SW 1271 (cell line): ENCODE measurements at places on chromosomes 4 and X.

DNA sequence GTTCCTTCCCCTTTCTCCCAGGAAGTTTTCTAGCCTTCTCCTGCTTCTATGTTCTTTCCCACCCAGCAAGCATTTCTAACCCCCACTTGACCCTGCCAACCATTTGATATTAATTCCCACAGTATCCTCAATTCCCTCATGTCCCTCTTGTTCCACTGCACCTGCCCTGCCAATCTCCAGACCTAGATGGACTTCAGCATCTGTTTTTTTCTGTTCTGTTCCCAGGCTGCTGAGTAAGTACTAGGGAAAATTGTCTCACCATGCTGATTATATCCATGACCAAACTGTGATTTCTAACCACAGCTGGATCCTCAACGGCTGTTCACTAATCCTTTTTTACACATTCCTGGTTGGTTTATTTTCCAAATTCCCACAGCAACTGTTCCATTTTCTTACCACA, 37.7 kb downstream of the CLCN5 start:
- no peak for DNase-seq

- no peak for DNase-seq
Observed at GRCh38 chr4:40731792-40732245, 17.9 kb upstream of the NSUN7 start.

- no peak for DNase-seq
Observed at GRCh38 chrX:120334151-120334550, 22.9 kb upstream of the TMEM255A start.

- DNase-seq, result no peak
Observed at GRCh38 chrX:65587616-65588526, 53.3 kb upstream of the LAS1L start.

DNA sequence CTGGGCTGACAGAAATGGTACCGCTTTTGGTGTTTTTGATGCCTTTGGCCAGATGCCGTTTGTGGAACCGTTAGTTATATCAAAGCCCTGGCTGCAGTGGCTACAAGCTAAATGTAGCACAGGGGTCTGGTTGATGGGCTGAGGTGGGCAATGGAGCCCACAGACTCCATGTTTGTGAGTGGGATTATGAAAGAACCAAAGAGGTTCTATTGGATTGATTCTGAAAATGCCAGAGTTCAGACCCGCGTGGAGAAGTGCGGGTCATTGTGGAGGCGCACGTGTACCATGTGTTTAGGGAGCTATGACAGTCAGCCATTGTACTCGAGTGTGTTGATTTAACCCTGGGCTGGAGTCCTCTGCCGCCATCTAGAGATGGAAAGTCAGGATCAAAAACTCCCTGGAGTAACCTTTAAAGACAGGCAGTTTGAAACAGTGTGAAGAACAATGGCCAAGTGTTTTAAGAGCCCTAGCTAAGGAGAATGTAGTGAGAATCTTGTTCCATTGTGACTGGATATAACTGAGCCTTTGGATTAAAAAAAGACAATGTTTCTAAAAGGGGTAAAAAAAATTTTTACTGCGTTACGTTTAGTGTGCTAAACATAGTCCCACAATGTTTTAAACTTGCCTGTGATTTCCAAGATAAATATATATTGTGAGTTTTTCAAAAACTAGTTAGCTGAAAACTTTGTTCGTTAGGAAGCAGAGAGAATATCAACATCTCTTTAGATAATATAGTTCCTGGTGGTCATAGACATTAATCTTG, 12.7 kb downstream of the ART3 start:
- DNase-seq, result peak; percentile 19

DNA sequence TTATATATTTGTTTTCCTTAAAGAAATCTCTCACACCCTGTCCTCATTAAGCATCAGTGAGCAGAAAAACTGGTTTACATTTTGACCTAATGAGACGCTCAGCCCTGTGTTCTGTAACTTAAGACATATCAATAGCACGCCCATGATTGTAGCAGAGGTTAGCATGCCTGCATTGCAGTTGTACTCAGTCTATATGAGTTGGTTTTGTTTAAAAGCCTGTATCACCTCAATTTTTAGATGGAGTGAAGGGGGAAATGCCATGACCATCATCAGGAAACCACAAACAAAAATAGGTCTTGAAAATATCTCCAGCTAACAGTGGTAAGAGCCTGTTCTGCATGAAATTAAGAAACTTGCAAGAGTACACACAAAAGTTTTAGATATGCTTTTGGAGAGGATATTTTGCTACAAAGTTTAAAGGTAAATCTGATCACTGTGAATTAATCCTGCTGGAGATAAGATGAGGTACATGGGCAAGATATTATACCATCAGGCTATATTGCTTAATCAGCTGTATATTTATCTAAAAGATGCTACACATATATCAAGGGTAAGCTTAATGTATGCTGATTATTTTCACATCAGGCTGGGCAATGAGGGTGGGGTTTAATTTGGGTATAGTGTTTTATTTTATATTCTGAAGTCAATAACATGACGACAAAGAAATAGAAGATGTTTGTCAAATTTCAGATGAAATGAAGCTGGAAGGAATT, 13.1 kb upstream of the COQ2 start:
- no peak for DNase-seq

DNA sequence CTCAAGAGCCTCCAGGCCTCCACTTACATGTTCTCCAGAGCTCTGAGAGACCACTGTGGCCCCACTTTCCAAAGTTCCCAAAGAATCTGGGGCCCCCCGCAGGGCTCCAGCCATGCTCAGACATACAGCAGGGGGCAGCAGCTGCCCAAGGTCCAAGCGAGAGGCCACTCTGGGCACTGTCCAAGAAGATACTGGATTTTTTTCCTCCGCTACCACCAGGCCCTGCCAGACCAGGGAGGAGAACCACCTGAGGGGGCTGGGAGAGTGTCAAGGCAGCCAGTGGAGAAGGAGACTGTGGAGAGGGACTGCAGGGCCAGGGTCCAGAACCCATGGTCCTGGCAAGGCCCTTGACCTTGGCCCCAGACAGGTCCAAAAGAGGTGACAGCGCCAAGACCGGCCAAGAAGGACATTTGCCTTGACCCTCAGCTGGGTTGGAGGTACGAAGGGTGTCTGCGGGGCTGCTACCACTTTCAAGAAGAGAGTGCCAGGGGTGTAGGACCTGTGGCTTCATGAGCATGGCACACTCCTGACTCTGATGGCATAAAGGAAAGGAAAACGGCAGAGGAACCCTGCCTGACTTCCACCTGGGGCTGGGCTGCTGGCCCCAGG, 5.3 kb downstream of the EMD start:
- no peak for DNase-seq

DNA sequence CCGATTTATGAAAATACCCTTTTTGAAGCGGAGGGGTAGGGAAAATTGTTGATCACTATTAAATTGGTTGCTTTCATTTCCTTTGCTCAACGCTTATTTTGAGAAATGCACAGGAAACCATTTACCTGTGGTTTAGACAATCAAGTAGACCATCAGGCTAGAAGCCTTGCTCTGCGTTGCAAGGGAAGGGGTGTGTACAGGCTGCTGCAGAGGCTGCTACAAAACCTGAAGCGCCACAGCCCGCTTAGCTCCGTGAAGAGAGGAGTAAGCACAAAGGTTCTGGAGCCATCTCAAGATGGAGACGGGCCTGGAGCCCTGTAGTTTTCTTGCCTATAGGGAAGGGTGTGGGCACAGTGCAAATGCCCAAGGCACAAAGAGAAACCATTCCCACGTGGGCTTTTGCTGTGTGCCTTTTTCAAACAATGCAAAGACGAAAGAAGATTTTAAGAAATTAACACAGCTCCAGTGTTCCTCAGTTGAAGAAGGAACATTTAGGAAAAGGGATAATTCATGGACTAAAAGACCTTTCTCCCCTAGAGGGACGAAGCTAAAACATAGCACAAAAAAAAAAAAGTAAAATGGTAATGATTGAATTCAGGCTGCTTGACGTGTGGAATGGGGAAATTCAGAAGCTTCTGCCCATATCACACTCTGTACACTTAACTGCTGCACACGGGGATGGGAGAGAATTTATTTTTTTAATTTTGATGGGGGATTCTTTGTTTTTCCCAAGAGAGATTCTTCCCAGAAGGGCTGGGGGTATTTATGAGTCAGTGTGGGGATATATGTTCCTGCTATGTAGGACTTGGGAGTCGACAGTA, 3.5 kb downstream of the TMSB4X start:
- DNase-seq, result peak; percentile 23

DNA sequence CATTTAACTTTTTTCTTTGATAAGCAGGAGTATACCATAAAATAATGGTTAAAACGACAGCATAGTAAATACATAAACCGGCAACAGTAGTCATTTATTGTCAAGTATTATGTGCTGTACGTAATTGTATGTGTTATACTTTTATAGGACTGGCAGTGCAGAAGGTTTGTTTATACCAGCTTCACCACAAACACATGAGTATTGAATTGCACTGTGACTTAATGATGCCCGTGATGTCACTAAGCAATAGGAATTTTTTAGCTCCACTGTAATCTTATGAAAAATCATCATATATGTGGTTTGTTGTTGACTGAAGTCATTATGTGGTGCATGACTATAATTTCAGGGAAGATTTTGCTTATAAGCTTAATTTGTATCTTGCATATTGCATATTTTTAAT, 424.6 kb downstream of the PABPC4L start:
- no peak for DNase-seq

GRCh38 chrX:32480019-32480418, 731.3 kb downstream of the DMD start:
- no peak for DNase-seq

DNA sequence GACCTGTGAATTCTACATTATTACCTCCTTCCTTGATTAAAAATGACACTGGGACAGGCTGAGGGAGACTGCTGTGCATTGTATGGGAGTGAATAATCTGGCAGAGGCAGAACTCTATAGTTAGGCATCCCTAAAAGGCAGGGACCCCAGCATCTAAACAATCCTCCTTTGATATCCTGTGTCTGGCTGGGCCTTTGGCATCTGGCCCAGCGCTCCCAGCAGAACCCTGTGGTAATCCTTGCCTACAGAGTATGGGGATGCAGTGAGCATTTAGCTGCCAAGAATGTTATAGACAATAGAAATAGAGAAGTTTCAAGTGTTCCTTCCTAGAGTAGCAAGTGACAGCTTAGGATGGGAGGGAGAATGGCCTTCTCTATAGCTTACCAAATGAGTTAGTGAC, 38.5 kb downstream of the ZCCHC12 start:
- DNase-seq, result no peak

DNA sequence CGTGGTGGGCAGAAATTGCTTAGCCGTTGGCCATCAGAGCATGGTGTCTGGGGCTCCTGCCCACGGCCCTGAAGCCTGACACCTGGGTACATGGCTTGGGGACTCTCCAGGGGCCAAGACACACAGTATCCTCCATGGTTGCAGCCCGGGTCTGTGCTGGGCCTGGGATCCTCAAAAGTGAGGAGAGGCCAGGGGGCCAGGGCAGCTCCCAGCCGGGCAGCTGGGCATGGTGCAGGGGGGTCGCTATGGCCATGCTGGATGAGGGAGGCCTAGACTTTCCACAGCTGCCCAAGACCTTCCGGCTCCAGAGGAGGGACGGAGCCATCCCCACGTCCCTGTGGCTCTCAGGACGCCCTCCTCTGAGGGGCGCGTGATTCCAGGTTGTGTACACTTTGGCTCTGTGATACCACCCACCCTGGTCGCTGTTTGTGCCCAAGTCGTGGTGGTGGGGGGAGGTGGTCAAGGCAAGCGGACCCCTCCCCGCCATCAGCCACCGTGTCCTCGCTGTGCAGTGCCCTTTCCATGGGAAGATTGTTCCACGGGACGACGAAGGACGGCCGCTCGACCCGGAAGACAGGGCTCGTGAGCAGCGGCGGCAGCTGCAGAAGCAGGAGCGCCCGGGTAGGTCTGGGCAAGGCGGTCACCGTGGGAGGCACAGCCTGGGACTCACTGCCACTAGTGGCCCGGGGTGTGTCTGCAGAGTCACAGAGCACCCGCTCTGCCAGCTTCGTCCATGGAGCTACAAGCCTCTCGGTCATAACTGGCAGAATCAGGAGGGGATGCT, 25.7 kb downstream of the NKX1-1 start:
- no peak for DNase-seq

DNA sequence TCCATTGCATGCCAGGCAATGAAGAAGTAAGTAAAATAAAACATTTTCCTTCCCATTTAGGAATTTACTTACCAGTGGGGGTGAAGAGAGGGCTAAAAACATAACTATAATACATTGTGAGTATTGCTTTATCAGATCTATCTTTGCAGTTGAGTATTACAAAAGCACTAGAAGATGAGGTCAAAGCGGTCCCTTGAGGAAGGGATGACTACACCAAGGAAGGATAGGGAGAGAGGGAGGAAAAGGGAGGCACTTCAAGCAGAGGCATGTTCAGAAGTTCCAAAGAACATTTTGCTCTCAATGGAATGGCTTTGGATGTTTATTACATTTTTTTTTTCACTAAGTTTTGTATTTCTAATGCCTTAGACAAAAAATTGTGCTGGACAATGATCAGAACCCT, 127.8 kb downstream of the TET2 start:
- no peak for DNase-seq

DNA sequence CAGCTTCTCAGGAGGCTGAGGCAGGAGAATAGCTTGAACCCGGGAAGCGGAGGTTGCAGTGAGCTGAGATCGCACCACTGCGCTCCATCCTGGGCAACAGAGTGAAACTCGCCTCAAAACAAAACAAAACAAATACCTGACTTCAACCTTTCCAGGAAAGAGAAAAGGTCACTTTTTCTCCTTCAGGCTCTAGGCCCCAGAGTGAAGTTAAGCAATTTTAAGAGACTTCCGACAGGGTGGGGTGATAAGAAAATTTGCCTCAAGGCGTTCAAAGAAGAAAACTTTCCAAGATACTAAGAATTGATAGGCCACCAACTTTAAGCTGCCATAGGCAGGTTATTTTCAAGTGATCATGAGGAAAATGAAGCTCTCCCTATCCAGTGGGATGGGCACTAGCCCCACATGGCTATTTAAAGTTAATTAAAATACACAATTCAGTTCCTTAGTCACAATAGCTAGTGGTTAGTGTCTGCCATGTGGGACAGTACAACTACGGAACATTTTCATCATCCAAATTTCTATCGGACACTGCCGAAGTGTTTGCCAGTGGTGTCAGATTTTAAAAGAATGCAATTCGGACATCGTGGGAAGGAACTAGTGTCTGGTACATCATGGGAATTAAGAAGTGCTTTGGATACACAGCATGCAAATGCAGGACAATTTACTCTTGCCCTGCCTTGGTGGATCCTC, 33.0 kb downstream of the SMS start:
- DNase-seq, result no peak

DNA sequence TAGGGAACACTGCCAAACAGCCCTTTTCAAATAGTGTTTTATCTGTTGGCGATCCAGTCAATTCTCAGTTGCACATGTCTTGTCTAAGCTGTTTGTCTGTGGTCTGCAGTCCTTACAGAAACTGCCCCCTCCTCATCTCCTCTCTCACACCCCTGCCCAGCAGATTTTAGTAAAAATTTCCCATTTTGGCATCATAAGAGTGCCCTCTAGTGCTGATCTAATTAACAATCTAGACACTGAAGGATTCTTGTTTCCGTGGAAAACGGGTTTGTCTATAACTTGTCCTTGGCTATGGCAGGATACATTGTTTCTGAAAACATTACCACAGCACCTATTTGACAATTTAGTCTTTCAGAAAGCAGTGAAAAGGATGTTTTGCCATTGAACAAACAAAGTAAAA, 227.2 kb upstream of the MBNL3 start:
- DNase-seq, result no peak
